Lower lobe of right lung (tissue), 2 donors: ENCODE measurements at places on chromosomes 4 and X. TPM values are rescaled to one million over a fixed set of nuclear protein-coding genes. Genes with fewer than 3 reads are reported as not detected.

The RS1 gene
- total RNA-seq = 3.9 TPM

DNA sequence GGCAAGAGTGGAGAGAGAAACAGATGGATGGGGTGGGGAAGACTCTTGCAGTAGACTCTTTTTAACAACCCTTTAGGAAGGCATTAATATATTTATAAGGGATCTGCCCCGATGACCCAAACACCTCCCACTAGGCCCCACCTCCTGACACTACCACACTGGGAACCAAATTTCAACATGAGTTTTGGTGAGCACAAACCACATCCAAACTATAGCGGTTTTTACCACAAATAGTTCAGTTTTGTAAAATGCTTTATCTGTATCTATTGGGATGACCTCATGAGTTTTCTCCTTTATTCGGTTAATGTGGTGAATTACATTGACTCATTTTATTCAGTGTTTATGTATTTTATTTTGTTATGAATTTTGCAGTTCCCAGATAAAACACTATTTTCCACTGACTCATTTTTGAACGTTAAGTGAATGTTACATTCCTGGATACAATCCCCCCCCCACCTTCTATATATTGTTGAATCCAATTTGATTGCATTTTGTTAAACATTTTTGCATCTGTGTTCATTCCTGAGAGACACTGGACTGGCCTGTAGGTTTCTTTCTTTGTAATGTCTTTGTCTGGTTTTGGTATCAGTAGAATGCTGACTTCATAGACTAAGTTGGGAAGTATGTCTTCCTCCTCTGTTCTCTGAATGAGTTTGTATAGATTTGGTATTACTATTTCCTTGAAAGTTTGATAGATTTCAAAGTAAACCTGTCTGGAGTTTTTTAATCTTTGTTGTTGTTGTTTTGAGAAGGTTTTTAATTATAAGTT lies 13.9 kb upstream of the CPLX1 start:
- H3K36me3 ChIP-seq = no peaks in the 10 kb centered on the region
- H3K27me3 ChIP-seq = no peaks in the 10 kb centered on the region
- H3K4me3 ChIP-seq = no peak overlapping the region
- no peaks in the 10 kb centered on the region for H3K4me1 ChIP-seq
- DNase-seq = peak; percentile 1

DNA sequence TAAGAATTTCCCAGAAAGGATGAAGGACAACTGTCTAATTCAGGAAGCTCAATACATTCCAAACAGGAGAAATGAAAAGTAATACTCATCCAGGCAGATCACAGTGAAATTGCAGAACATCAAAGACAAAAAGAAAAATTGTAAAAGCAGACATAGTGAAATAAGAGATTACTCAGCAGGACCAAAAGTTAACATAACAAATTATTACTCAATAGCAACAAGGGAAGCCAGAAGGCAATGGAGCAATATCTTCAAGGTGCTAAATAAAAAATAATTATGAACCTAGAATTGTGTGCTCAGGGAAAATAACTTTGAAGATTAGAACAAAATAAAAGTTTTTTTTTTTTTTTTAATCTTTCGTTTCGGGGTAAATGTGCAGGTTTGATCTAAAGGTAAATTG lies 30.5 kb upstream of the ENPP6 start:
- H3K27me3 ChIP-seq = no peaks in the 10 kb centered on the region
- no peaks in the 10 kb centered on the region for H3K36me3 ChIP-seq
- no peak overlapping the region for H3K4me3 ChIP-seq
- H3K4me1 ChIP-seq = no peaks in the 10 kb centered on the region
- H3K27ac ChIP-seq = no peak overlapping the region

GRCh38 chr4:87868522-87868921 lies 35.8 kb downstream of the MEPE start:
- no peak overlapping the region for H3K27ac ChIP-seq
- no peaks in the 10 kb centered on the region for H3K27me3 ChIP-seq
- DNase-seq = no peak
- H3K36me3 ChIP-seq = no peaks in the 10 kb centered on the region
- H3K4me3 ChIP-seq = no peak overlapping the region

DNA sequence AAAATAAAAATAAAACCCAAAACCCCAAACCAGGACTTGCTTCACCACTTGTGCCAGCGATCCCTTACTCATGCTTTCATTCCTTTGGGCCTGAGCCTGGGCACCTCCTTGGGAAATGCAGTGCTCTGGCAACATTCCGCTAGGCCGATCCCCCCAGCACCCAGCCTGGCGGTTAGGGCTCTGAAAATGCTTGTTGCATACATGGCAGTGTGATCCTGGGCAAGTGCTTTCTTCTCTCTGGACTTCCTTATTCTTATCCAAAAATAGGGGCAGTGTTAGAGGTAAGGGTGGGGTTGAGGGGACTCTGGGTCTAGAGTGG lies 4.6 kb downstream of the ZNF185 start:
- no peak overlapping the region for H3K27ac ChIP-seq
- no peaks in the 10 kb centered on the region for H3K27me3 ChIP-seq
- H3K4me1 ChIP-seq = no peaks in the 10 kb centered on the region
- no peak overlapping the region for H3K4me3 ChIP-seq
- no peak for DNase-seq
- H3K36me3 ChIP-seq = no peaks in the 10 kb centered on the region

GRCh38 chr4:157776930-157777528 lies 395.8 kb downstream of the GASK1B start:
- no peaks in the 10 kb centered on the region for H3K27me3 ChIP-seq
- H3K36me3 ChIP-seq = no peaks in the 10 kb centered on the region
- no peaks in the 10 kb centered on the region for H3K4me1 ChIP-seq

DNA sequence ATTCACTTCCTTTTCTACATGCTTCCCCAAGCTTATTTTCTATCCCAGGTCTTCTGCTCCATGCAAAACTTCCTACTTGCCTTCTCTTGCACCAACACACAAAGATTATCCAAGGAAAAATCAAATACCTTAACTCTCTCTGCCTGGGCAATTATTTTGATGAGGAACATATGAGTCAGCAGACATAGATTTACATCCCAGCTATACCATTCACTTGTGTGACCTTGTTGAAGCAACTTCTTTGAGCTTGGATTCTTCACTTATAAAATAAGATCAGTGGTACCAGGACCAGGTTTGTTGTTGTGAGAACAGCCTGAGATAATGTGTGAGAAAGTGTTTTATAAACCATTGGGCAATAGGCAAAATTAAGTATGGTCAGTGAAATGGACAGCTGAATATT lies 39.1 kb upstream of the TMEM192 start:
- no peak overlapping the region for H3K4me3 ChIP-seq
- no peak overlapping the region for H3K27ac ChIP-seq
- no peaks in the 10 kb centered on the region for H3K36me3 ChIP-seq
- no peak for DNase-seq
- H3K4me1 ChIP-seq = no peaks in the 10 kb centered on the region

GRCh38 chr4:8582436-8582835 lies 2.2 kb downstream of the GPR78 start:
- H3K27me3 ChIP-seq = peaks cover 65% of the 10 kb centered on the region
- no peaks in the 10 kb centered on the region for H3K4me1 ChIP-seq
- H3K36me3 ChIP-seq = no peaks in the 10 kb centered on the region
- H3K4me3 ChIP-seq = no peak overlapping the region
- H3K27ac ChIP-seq = no peak overlapping the region
- DNase-seq = no peak

DNA sequence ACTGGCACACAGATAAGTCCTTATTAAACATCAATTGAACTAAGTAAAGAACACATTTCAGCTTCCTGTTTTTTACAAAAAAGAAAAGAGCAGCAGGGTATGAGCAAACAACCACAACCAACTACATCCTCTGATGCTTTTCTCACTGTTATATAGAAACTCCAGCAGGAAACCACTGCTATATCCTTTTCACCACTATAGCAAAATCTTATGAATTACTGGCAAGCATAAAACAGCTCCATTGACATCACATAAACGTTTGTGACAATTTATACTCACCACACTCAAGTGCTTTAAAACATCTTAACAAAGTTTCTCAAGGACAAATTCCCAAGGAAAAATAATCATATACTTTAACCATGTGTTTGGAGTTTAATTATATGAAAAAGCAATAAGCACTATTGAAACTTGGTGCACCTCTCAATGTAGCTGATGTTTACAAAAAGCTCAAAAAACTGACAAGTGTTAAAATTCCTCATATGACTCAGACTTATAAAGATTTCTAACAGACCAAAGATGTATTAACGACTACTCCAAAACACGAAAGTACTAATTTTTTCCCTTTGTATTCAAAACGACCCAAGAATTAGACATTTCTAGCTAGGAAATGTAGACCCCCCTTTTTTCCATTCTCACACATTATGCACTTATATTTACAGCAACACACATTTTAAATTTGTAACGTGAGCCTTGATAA lies 12.9 kb downstream of the GPRIN3 start:
- no peaks in the 10 kb centered on the region for H3K27me3 ChIP-seq
- DNase-seq = no peak
- peaks cover 51% of the 10 kb centered on the region for H3K4me1 ChIP-seq
- H3K27ac ChIP-seq = peak overlapping the region; percentile 19
